Astrocyte (in vitro differentiated cells and primary cell): ENCODE measurements at places on chromosomes 13 and 19.

DNA sequence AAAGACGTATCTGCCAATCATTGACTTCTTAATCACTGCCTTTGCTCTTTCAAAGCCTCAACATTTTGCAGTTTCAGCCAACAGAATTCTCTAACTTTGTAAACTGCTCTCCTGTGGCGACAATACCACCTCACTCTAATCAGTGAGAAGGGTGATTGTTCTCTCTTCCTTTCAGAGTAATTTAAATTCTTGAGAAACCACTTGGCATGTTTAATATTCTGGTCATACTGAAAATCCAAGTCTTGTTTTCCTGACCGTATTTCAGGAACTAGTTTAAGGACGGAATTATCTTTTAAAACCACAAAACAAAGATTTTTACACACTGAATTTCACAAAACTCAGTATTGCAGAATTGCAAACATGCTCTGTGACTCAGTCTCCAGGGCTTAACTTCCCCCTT, 5.2 kb upstream of the CDC16 start:
- DNase-seq = peak; percentile 38

DNA sequence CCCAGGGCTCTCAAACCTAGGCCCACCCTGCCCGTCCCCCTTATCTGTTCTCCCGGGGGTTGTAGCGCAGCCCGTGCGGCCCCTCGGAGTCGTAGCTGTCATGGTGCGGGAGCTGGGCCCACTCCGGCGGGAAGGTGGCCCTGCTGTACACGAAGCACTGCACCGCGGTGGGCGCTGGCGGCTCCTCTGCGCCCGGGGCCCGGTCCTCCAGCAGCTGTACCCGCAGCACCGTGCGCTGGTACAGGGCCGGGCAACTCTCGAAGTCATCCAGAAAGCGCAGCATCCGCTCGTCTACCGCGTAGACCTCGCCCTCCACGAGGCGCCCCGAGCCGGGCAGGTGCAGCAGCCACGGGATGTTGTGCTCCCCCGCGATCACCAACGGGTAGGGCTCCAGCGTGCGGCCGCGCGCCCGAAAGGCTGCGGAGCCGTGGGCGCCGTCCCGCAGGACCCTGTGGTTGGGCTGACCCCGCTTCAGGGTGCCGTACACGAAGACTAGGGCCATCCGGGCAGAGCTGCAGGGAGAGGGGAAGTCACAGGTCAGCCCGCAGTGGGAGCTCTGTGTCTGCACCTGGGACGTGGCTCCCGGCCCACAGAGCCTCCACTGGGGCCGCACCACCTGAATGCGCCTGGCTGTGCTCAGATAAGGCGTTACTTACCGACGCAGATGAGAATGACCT, 56.4 kb downstream of the GGACT start:
- DNase-seq = no peak

GRCh38 chr19:51798062-51798461, 3.1 kb downstream of the FPR3 start:
- no peak for DNase-seq

GRCh38 chr13:85379433-85379832, 419.8 kb downstream of the SLITRK6 start:
- no peak for DNase-seq

- DNase-seq = no peak
These were observed 931 bp downstream of the USP12 start for GRCh38 chr13:27170516-27171243.

DNA sequence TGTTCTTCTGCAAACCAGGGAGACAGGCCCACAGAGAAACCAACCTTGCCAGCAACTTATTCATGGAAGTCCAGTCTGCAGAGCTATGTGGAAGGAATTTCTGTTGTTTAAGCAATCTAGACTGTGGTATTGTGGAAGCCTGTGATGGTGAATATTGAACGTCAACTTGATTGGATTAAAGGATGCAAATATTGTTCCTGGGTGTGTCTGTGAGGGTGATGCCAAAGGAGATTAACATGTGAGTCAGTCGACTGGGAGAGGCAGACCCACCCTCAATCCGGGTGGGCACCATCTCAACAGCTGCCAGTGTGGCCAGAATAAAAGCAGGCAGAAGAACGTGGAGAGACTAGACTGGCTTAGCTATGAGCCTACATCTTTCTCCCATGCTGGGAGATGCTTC, 606.0 kb downstream of the EFNB2 start:
- DNase-seq = peak; percentile 54

GRCh38 chr13:97385146-97385545, 48.8 kb upstream of the RAP2A start:
- peak; percentile 69 for DNase-seq

DNA sequence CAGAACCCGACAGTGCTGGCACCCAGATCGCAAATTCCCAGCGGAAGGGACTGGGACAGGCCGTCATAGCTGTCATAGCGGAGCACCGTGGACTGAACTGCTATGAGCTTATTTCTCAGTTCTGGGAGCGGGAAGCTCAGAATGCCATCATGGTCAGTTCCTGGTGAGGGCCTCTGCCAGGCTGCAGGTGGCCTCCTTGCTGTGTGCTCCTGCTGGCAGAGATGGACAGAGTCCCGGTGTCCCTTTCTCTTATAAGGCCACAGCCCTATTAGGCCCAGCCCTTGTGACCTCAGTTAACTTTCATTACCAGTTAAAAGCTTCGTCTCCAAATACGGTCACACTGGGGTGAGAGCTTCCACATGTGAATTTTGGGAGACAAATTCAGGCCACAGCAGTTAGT, 4.6 kb downstream of the ZNF444 start:
- DNase-seq = no peak

DNA sequence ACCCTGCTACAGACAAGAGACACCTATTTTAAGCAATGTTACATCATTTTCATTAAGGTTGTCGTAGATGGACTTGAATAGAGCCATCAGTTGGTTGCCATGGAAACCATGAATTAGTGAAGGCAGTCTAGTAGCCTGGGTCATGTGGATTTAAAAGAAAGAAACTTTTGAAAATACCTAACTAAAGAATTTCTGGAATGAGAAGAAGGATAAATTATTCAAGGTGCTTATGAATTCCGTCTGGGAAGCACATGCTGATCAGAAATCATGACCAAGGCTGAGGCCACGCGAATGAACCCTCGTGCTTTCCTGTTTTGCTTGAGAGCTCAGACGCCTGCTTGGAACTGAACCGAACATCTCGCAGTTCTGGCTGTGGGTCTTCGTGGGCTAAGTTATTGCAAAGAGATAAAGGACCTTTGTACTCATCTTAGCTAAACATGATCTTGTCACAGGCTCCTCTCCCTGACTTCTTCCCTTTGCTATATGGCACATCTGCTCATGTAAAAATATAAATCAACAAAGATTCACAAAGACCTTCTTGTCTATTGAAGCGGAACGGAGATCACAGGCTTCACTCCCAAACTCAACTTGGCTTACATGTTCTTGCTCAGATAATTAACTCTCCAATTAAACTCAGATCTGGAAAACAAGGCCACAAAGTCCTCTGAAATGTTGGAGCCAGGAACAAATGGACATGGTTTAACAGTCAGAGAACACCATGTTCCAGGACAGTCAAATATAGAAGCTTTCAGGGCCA, 140.2 kb downstream of the NUFIP1 start:
- DNase-seq = peak; percentile 16

GRCh38 chr19:58042495-58043340, 8.9 kb downstream of the ZSCAN1 start:
- no peak for DNase-seq

- no peak for DNase-seq
These were observed 1.8 kb downstream of the FAM187B start for GRCh38 chr19:35226748-35227147.

DNA sequence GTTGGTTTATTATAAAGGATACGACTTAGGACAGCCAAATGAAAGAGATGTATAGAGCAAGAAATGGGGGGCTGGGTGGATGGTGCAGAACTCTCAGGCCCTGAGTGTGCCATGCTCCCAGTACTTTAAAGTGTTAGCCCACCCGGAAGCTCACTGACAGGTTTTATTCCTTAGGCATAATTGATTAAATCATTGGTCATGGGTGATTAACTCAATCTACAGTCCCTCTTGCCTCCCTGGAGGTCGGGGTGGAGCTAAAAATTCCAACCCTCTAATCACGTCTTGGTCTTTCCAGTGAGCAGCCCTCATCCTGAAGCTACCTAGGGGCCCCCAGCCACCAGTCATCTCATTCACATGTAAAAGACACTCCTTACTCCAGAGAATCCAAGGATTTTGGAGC, 9.9 kb upstream of the LEUTX start:
- DNase-seq = no peak

- peak; percentile 93 for DNase-seq
These were observed 405.0 kb downstream of the COG6 start for GRCh38 chr13:40060296-40061007.

- DNase-seq = no peak
These were observed 311.9 kb downstream of the COG6 start for GRCh38 chr13:39967199-39967959.

GRCh38 chr13:28026508-28026907, 38.0 kb upstream of the URAD start:
- DNase-seq = no peak

GRCh38 chr19:22199171-22199570, 2.4 kb upstream of the ZNF676 start:
- DNase-seq = no peak

DNA sequence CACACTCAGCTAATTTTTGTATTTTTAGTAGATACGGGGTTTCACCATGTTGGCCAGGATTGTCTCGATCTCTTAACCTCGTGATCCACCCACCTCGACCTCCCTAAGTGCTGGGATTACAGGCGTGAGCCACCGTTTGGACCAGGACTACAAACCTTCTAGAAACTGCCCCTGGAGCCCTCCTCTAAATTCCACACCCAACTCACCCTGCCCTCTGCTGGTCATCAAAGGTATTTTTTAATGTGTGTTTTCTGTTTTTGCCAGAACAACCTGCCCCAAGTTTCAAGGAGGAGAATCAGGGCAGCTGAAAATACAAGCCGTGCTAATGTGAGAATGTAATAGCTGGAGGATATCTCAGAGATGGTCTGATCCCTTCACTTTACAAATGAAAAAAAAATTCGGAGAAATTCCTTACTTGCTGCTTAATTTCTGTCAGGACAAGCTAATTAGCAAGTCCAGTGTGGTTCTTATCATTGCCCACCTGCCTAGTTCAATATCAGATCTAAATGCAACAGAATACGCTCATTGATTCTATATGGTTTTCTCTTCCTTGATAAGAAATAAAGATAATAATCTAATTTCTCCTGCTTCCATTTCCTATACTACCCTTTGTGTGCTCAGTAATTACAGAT, 4.1 kb downstream of the ATP8A2 start:
- DNase-seq = no peak

GRCh38 chr13:93355094-93355493, 128.5 kb downstream of the GPC6 start:
- DNase-seq = no peak

DNA sequence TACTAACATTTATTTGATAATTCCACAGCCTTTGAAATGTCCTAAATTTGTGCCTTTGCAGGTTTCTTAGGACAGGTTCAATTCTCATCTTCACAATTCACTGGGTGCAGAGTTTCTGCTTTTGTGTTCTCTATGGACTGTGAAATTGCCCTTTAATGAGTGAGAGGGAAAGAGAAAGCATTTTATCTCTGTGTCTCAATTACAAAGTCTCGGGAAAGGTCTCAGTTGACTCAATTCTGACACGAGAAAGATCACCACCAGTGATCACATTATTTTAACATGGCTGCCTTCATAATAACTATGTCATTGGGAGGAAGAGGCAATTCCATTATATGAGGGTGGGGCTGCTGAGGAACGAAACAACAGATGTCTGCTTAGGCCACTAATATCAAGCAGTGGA, 26.2 kb upstream of the LRCH1 start:
- no peak for DNase-seq

GRCh38 chr19:56291867-56292266, 19.3 kb downstream of the EDDM13 start:
- no peak for DNase-seq

GRCh38 chr13:111228262-111229144, 91.9 kb upstream of the TEX29 start:
- DNase-seq = peak; percentile 93

DNA sequence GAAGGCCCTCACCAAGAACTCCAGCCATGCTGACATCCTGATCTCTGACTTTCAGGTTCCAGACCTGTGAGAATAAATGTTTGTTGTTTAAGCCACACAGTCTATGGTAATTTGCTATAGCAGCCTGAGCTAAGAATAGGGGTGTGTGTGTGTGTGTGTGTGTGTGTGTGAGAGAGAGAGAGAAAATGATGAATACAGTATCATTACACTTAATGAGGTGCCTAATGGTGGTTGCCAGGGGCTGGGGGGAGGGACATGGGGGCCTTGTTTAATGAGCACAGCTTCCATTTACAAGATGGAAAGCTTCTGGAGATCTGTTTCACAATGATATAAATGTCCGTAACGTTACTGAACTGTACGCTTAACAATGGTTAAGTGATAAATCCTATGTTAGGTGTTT, 53.8 kb upstream of the LATS2 start:
- no peak for DNase-seq

DNA sequence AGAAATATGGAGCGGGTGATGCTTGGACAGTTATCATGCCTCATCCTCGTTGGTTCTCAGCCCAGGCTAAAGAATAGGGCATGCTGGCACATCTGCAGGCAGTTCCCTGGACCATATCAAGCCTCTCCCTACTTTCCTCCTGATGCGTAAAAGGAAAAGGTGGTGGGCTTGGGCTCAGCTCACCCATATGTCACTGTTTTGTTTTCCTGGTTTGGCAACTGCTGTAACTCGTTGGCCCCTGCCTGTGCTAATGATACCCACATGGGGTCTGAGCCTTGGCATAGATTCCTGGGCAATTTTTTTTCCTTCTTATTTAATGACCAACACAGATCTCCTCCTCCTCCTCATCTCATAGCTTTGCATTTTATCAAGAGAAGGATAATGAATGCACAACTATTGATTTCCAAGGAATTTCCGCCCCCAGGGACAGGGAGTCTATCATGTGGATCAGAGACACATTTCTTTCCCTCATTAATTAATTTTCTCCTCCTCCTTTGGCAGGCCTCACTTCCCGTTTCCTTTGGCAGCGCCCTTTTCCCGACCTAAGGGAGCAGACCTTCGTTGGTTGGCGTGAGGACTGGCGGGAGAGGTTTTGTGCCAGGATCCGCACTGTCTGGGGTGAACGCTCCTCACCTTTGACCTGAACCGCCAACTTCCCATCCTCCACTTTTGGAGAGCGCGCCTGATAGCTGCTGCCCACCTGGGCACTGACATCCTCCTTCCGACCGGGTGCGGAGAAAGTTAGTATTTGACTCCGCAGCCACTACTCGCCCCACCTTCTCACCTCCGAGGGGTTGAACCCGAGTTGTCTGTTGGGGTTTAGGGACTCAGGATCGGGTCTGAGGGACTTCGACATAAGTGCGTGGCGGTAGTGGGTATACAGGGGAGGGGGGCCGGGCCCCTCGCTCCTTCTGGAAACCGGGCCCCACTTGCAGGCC, 3.4 kb upstream of the POU4F1 start:
- DNase-seq = no peak

- DNase-seq = no peak
These were observed 292.9 kb downstream of the LMO7 start for GRCh38 chr13:75929076-75929475.
